Caudate nucleus (tissue), 63 donors: ENCODE measurements at places on chromosomes 13 and 19.

- no peak for DNase-seq
Measured at GRCh38 chr13:102169471-102170015, 232.3 kb downstream of the FGF14 start.

DNA sequence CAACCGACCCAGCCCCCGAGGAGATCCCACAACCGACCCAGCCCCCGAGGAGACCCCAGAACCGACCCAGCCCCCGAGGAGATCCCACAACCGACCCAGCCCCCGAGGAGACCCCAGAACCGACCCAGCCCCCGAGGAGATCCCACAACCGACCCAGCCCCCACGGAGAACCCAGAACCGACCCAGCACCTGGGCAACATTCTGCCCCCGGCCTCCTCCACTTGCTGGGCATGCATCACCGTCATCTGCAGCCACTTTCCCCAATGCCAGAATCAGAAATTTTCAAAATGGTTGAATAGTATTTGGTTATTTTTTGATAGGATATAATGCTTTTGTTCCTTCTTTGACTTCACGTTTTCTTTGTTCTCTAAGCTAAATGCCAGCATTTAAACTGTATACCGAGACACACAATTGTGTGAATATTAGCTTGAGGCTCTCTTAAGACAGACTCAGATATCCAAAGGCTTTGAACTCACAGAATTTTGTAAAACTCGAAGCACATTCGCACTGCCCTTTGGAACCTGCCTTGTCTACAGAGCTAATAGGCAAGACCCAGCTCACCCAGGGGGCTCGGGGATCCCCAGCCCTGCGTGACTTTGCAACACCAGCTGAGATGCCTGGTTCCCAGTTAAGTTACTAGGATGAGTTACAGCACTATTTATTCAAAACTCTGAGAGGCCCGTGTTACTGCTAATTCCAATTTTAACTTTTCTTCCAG lies 15.5 kb upstream of the RASA3 start:
- DNase-seq, result no peak

DNA sequence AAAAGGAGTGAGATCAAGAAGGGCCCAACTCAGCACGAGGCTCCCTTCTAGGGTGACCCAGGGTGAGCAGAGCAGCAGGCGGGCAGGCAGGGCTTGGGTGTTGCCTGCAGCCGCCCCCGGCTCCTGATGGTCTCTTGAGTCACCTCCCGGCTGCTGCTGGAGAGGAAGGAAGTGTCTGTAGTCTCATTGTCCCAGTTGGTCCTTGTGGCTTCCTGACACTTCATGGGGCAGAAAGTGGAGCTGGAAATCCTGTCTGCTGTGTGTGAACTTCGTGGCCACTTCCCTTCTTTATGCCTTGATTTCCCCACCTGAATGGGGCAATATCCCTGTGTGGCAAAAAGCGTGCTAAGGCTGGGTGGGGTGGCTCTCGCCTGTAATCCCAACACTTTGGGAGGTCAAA lies 2.5 kb downstream of the MAP1S start:
- DNase-seq, result no peak

- no peak for DNase-seq
Measured at GRCh38 chr19:772730-773436, 22.0 kb downstream of the MISP start.

DNA sequence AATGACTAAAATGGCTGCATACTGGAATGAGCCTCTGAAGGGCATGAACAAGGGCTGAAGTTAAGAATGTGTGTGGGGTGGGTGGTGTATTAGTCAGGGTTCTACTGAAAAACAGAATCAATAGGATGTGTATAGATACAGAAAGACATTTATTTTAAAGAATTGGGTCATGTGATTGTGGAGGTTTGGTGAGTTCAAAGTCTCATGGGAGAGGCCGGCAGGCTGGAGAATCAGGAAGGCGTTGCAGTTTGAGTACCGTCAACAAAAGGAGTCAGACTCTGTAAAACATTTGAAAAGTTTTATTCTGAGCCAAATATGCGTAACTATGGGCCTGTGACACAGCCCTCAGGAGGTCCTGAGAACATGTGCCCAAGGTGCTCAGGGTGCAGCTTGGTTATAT lies 24.5 kb upstream of the CYSLTR2 start:
- no peak for DNase-seq

- DNase-seq, result no peak
Measured at GRCh38 chr13:112828756-112829155, 138.9 kb downstream of the ATP11A start.

DNA sequence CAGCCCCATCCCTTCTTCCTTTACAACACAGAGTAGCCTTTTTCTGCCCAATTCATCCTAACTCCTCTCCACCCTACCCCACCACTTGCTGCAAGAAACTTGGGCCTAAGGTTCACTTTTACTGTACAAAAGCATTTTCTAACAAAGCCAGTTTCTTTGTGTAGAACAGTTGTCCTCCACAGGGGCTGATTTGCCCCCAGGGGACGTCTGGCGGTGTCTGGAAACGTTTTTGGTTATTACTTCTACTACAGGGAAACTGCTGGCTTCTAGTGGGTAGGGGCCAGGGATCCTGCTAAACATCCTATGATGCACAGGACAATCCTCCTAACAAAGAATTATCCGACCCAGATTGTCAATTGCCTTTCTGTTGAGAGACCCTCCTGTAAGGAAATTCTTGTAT lies 7.3 kb upstream of the LMO7 start:
- no peak for DNase-seq

DNA sequence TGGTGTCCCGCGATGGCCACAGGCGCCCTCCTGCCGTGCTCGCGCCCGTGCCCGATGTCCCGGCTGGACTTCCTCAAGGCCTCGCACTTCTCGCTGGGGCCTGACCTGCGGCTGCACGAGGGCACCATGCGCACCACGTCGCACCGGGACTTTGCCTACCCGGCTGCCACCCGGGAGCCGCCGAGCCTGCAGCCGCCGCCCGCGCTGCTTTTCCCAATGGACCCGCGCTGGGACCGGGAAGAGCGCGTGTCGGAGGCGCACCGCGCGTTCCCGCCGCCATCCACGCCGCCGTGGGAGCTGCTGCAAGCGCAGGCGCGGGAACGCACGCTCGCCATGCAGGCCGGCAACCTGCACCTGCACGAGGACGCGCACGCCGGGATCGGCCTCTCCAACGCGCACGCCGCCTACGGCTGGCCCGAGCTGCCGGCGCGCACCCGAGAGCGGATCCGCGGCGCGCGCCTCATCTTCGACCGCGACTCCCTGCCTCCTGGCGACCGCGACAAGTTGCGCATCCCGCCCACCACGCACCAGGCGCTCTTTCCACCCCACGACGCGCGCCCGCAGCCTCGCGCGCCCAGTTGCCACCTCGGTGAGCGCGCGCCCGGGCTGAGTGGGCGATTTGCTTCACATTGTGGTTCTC lies 12.1 kb upstream of the PEX11G start:
- peak; percentile 82 for DNase-seq

- no peak for DNase-seq
Measured at GRCh38 chr19:33740811-33741396, 55.8 kb upstream of the KCTD15 start.

DNA sequence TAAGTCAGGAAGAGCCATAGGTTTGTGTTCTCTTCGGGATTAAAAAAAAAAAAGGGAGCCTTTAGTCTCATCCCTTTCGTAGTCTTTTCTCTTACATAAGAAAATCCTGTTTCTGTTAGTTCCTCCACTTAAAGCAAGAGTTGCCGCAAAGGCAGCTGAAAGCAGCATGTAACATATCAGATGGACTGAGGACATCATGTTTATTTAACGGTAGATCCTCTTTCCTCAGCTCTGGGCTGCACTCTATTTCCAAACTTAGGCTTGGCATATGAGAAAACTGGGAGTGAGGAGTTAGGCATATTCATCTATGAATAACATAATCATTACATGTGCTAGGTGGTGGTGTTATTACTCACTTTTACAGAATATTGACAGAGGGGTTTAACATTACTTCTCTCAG lies 391.2 kb downstream of the KLF12 start:
- no peak for DNase-seq

- peak; percentile 5 for DNase-seq
Measured at GRCh38 chr13:77919246-77919920, 752 bp upstream of the EDNRB start.

DNA sequence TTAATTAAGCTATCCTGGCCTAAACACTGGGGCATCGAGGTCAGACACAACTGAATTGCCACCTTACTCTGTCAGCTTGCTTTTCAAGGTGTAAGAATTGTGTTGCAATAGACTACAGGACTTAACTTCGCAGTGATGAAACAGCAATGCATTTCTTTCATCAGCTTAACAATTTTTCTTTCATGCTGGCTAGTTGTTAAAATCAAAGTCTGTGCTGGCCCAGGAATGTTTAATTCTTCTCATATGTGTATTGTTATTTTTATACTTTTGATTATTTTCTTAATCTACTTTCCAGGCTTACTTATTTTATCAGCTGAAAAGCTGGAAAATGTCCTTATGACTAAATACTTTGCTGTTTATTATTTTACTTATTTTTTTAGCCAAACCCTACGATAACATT lies 79.7 kb downstream of the EFNB2 start:
- no peak for DNase-seq

DNA sequence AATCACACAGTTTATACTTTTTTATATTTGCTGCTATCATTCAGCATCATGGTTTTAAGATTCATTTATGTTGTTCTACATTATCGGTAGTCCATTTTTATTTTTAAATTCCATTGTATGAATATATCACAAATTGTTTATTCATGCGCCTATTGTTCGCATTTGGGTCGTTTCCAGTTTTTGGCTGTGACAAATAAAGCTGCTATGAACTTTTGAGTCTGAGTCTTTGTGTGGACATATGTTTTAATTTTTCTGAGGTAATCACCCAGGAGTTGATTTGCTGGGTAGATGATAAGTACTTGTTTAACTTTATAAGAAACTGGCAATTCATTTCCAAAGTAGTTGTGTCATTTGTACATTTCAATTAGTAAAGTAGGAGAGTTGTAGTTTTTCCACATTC lies 74.2 kb upstream of the CSNK1A1L start:
- no peak for DNase-seq

GRCh38 chr13:40146611-40147117 lies 491.2 kb downstream of the COG6 start:
- DNase-seq, result no peak

GRCh38 chr19:28169168-28169887 lies 1043.6 kb downstream of the UQCRFS1 start:
- no peak for DNase-seq

DNA sequence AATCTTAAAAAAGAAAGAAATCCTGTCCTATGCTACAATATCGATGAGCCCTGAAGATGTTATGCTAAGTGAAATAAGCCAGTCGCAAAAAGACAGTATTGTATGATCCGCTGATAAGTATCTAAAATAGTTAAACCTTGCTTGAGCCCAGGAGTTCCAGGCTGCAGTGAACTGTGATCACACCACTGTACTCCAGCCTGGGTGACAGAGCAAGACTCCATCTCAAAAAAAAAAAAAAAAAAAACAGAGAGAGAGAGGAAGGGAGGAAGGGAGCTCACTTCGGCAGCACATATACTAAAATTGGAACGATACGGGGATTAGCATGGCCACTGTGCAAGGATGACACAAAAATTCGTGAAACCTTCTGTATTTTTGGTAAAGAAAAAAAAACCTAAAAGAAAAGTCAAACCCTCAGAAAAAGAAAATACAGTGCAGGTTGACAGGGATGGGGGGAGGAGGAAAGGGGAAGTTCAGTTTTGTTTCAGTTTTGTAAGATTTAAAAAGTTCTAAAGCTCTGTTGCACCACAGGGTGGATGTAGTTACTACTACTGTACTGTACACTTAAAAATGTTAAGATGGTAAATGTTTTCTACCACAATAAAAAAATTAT lies 8.4 kb downstream of the CLASRP start:
- no peak for DNase-seq

DNA sequence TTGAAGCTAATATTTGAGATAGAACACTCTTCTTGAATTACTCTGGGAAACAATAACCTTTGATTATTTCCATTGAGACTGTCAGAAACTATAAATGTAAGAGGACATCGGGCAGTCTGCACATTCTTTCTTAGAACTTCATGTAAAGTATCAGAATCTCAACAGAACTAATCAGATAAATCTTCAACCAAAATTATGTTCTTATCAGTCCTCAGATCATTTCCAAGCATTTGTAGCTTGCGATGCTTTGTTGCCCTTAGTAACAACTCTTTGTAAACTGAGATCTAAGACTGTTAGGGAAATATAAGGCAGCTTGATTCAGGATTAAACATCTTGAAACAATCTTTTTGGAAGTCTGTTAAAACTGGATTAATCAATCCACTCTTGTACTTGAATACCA lies 70.3 kb downstream of the FNDC3A start:
- DNase-seq, result no peak

- no peak for DNase-seq
Measured at GRCh38 chr13:26988059-26988769, 183.4 kb downstream of the USP12 start.

- no peak for DNase-seq
Measured at GRCh38 chr13:79281339-79281747, 124.7 kb downstream of the RBM26 start.

- DNase-seq, result no peak
Measured at GRCh38 chr13:60214213-60215055, 50.7 kb upstream of the DIAPH3 start.

DNA sequence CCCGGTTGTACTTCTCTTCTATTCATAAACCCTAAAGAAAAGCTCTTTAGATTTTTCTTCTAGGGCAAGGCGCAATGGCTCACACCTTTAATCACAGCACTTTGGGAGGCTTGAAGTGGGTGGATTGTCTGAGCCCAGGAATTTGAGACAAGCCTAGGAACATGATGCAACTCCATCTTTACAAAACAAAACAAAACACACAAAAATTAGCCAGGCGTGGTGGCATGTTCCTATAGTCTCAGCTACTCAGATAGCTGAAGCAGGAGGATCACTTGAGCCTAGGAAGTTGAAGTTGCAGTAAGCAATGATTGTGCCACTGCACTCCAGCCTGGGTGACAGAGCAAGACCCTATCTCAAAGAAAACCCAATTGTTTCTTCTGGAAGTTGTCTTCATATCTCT lies 240.3 kb downstream of the SHISA2 start:
- no peak for DNase-seq

GRCh38 chr19:472005-472858 lies 11.4 kb upstream of the SHC2 start:
- DNase-seq, result no peak

GRCh38 chr19:32171719-32172151 lies 173.7 kb upstream of the ZNF507 start:
- no peak for DNase-seq

- no peak for DNase-seq
Measured at GRCh38 chr19:41373993-41374392, 2.3 kb upstream of the TMEM91 start.

GRCh38 chr13:101447852-101448251 lies 4.6 kb upstream of the ITGBL1 start:
- DNase-seq, result no peak

DNA sequence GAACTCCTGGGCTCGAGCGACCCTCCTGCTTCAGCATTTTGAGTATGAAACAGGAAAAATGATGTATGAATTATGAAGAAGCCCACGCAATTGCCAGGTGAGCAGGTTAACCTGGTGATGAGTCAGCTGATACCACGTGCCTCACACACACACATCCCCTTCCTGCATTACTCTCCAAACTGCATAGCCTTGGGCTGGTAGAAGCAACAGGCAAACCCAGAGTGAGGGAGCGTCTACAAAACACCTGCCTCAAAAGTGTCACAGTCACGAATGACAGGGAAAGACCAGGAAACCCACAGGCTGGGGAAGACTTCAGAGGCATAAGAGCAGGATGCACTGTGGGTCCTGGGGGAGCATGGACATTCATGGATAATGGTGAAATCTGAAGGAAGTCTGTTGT lies 192.8 kb upstream of the IRS2 start:
- DNase-seq, result no peak
